ENCODE measurements at places on chromosomes 7 and 10.

DNA sequence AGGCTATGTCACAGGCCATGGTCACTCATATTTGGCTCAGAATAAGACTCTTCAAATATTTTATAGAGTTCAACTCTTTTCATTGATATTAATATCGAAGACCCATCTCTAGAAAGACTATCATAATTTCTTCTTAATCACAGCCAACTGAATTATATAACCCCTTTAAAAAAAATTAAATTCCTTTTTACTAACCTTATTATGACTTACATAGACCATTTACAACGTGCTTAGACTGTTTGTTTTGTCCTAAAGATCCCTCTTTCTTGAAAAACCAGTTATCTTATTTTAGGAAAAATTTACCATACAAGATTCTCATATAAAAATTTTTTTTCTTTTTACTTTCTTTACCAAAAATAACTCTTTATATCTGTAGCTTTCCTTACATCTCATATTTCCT, 10.2 kb upstream of the TMEM254 start:
- no peak for DNase-seq

DNA sequence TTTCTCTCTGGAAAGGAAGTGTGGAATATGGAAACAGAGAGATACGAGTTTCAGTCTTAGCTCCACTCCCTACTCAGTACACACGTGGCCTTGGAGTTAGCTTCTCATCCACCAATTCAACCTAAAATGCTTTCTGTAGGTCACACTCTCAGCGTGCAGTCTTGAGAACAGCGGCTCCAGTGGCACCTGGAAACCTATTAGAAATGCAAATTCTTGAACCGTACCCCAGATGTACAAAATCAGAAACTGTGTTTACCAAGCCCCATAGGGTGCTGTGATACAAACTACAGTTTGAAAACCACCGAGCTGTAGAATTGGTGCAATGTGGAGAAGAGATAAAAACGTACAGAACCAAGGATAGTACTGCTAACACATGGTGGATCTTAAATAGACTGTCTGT, 91.1 kb upstream of the SP4 start:
- no peak for DNase-seq

DNA sequence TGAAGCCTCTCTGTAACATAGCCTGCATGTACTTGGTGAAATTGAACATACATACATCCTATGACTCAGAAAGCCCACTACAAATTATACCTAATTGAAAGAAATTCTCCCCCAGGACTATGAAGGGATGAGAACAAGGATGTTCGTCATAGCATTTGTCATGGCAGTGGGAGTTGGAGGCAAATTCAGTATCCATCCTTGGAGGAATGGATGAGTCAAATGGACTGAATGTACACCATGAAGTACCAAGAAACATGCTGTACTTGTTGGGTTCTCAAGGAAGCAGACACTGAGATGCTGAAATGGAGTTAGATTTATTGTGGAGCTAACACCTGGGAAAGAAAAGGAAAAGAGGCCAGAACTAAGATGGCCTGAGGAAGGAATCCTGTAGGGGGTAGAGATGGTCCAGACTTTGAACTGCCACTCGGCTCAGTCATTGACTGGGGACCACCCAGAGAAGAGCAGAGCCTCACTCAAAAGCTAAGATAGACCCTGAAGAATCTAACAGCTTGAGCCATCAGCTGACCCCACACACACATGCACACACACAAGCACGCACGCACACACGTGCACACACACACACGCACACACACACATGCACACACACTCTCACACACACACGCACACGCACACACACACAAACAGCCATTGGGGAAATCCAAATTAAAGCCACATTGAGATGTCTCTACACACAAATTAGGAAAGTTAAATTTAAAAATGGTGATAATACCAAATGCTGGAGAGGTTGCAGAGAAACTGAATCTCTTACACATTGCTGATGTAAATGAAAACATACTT, 22.3 kb downstream of the AOC1 start:
- DNase-seq: no peak

GRCh38 chr7:144853542-144853941, 17.7 kb upstream of the TPK1 start:
- no peak for DNase-seq

All from stimulated activated CD4-positive, alpha-beta T cell treated with anti-CD3 and anti-CD28 coated beads, Interleukin-2, amount 100 ng/mL, for 48 hours (primary cell).